ENCODE measurements at places on chromosomes 2 and 18.

DNA sequence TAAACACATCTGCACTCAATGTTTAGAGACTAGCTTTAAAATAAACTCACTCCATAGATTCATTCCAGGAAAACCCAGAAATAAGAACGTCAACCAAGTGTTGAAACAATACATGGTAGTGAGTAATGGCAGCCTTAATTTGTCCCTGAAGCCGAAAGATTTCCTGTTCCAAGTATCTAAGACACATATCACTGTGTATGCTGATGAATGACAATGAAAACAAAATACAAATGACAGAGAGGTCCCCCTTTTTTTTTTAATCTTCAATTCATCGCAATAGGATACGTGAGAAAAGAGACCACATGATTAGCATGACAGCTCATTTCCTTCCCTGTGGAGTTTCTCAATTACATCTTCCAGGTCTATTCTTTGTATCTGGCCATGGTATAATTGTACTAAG is 160.5 kb upstream of the STK17B start:
- DNase-seq = no peak

DNA sequence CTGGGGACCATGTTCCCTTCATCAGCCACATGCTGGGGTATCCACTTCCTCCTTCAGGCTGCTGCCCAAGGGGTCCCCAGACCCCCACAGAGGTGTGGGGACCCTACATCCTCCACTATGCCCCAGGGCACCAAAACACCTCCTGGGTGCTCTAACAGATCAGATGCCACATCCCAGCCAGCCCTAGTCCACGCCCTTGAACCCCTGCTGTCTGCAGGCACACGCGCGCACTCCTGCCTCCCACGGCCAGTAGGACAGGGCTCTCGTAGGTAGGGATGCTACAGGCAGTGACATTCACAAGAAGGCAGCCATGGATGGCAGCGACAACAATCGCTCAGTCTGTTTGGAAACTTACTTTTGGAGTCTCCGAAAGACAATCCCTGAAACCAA is 3.0 kb upstream of the GPC1 start:
- no peak for DNase-seq

DNA sequence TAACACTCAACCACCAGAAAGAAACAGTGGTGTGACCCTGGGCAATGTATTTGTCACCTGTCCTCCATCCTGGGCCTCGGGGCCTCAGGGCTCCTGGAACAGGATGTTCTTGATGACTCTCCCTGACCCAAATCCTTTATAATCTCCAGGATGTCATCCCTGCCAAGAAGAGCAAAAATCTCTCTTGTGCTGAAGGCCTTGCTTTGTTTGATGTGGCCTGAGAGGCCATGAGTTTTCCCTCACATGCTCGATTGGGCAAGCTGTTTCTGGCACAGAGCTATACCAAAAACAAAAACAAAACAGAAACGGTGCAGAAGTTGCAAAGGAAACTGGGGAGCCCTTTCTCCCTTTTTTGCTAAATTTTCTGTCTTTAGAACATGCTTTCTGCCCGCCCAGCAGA is 35.7 kb upstream of the ST3GAL5 start:
- no peak for DNase-seq

DNA sequence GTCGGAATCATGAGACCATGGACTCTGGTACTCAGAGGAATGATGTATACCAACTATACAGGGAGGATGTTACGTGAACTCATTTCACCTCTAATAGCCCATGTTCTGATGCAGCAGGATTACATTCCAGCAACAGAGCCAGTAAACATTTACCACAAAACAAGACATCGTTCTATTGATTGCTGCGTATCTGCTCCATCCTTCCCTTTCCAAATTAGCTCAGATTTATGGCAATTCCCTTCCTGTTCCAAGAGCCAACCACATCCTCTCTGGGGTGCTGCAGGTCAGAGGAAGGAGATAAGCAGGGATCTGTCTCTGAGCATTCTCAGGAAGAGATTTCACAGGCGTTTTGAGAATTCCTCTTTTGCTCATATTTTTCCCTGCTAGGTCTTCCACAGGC is 98.3 kb downstream of the KLF7 start:
- DNase-seq = no peak

DNA sequence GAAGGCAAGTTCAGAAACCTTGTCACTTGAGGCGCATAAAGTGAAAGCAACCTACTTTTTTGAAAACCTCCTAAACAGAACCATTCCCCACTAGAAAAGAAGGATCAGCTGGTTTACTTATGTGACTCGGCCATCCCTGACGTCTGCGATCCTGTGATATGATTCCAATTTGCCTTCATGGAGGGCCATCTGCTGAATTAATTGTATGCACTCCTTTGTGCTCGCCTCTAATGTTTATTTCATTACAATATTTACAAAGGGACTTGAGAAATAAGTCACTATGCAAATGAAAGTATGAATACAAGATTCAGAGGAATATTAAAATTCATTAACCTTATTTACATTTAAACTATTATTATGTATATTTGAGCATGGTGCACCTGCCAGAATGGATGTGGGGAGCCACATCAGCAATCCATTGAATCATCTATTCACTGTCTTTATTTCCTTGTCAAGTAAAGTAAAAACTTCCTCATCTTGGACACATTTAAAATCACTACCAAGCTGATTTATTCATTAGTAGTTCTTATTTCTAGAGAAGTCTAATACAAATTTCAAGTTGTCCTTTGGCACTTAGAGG is 96.5 kb downstream of the RBM43 start:
- no peak for DNase-seq

GRCh38 chr2:149652926-149653325 is 65.4 kb upstream of the MMADHC start:
- no peak for DNase-seq

DNA sequence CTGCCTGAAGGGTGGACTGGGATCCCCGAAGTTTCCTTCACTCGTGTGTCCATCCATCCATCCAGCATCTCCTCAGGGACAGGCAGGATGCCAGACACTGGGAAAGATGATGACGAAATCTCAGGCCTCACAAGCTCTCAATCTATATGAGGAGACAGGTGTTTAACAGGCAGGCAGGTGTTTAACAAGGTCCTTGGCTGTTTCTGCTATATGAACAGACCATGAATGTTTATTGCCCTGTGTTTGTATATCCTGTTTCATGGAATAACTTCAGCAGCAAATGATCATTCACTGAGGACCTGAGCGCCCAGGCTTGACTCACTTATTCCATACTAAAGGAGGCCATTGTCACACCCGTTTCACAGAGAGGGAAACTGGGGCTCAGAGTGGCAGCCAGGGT is 685.8 kb upstream of the HS6ST1 start:
- DNase-seq = no peak

GRCh38 chr2:109046925-109047508 is 58.0 kb upstream of the EDAR start:
- DNase-seq = no peak

DNA sequence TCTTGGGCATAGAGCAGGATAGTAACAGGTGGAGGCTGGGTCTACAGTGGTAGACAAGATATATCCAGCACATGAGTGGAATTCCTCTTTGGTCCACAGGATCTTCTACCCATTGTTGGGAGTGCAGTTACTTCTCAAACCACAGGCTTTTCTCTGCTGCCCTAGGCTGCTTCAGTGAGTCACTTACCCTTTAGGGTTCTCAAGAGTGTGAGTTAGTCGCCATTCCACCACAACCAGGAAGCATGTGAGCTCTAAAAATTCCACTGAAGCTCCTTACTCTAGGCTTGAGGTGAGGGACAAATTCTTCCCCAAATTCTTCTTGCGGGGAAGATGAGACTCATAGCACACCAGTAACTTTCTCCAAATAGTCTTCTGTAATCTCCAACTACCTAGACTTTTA is 189.4 kb downstream of the PLCL1 start:
- DNase-seq = no peak

Data from GOT3 (cell line).